NCI-H146 (cell line): ENCODE measurements at places on chromosomes 12 and 14.

DNA sequence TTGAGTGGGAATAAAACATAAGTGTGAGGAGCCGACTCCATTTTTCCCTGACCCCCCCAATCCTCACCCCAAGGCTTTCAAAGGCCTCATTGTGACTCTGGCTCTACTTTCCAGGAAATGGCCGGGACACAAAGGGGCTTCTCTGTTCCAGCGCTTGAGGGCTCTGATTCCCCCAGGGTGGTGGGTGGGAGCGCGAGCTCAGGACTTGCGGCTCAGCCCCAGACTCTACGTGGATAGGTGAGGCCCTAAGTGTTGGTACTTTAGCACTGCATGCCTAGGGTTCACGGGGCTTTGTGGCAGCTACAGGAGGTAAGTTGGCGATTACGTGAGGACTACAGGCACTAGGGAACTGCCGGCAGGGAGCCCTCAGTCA lies 553 bp downstream of the CNPY2 start:
- DNase-seq = peak; percentile 54

DNA sequence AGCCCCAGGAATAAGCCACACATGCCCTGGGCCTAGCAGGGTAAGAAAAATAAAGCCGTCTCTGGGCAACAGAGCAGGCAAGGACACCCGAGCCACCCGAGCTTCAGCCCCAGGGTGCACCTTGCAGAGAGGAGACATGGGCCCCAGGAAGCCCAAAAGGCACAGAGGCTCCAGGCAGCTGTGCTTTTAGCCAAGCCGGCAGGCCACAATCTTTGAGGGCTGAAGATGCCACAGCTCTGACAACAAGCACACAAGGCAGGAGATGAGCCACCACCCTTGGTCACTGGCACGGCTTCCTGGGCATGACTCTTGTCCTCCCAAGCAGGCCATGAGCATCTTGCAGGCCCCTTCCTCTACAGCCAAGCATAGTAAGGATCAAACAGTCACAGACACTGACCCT lies 86.3 kb downstream of the ITPK1 start:
- no peak for DNase-seq

DNA sequence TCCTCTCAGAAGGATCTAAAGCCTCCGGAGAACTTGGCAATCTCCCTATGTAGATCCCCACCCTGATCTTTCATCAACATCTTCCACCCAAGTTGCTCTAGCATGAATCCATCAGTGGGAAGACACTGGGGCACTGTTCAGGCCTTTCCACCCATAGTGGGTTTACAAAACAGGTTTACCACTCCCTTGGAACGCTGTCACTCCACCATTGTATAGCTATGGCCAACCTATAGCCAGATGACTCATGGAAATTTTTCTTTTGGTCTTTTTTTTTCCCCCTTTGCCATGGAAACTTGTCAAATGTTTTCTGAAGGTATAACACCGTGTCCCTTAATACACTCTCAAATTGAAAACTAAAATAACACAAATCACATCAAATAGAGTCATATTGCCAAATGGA lies 10.8 kb upstream of the HSPB8 start:
- DNase-seq = no peak

GRCh38 chr12:25958428-25959070 lies at the start of gene RASSF8:
Gene RASSF8, plus strand, starts transcription at chr12:25958682. Its CDS starts 96,662 bp downstream, at chr12:26055344.
- DNase-seq = peak; percentile 50

GRCh38 chr12:87812681-87813080 lies 216.5 kb downstream of the C12orf50 start:
- peak; percentile 40 for DNase-seq

DNA sequence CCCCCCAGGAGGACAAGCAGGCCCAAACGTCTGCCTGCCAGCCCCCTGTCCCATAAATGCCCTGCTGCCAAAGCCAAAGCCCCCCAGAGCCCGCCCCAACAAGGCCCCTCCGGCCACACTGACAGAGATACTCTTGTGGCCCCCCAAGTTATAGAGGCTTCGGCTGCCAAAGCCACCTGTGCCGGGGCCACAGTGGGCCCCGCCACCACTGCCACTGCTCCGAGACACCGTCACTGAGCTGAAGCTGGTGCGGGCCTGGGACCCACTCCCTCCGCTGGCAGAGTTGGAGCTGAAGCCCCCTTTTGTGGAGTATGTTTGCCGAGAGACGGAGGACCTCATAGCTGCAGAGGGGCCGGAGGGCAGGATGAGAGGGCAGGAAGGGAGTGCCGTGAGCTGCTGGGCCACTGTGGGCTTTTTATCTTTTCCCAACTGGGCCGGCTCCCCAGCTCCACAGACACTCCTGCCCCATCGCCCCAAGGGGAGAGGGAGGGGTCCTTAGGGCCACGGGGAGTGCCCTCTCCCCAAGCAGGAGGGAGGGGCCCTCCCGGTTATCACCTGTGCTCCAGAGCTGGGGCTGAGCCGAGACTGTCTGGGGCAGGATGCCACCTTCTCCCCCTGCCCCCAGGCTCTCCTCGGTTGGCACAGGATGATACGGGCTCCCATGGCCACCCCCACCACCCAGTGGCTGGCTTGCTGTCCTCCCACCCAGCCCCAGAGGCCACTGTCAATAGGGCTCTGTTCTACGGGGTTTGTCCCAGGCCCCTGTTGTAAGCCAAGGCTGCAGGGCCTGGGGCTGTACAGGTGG lies at the start of gene KRT79:
KRT79 (minus strand) TSS at position 390 of the 805 bp plus-strand sequence; CDS start at position 339, 51 bp downstream.
- no peak for DNase-seq

DNA sequence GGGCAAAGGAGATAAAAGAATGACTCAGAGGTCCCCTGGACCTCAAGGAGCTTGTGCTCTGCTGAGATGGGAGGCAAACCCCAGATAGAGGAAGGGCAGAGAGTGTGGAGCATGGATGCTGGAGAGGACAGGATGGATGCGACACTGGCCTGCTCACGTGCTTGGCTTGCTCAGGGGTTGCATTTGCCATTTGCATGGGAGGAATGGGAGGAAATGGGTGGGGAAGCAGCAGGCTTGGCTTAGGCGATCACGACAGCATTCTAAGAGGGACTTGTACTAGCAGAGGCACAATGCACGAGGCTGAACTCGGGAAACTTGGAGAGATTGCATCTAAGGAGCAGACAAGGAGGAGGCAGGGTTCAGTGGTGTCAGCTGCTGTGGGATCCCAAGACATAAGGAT lies 19.8 kb downstream of the CD9 start:
- no peak for DNase-seq

DNA sequence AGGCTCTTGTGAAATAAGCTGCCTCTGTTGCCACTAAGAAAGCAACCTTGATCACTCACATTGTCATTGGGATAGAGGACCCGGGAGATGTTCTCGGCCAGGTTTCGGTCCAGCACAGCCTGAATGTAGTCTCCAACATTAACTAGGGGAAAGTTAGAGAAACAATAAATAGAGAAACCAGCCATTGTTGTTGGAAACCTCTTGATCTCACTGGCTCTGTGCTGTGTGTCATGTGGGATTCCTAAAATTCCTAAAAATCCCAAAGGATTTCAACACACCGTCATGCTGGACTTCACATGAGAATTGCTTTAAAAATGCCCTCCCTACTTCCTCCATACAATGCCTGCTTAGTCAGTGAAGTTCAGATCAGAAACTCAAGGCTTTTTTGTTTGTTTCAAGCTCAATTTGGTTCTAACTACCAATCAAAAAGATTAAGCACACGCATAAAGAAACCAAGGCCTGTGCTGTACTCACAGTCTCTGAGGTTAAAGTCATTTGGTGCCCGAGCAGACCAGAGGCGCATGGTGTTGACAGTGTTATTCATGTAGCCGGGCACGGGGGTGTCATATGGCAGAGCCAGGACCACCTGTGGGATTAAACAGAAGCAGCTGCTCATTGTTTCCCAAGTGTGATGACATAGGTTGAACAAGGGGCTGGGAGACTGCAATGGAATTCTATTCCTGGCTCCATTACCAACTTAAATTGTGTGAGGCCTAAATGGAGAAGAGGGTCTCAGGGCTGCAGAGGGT lies 23.6 kb downstream of the PYGL start:
- peak; percentile 59 for DNase-seq

DNA sequence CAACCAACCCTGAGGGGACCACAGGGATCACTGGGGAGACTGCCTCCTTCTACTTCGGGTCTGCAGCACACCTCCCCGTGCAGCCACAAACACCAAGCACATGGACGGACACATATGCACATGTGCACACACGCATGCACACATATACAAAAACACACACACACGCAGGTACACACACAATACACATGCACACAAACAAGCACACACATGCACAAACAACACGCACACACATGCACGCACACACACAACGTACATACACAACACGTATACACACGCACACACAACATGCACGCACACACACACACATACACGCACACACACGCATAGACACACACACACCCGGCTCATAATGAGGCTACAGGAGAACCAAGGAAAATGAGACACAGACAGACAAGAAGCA lies 203.6 kb downstream of the DPF3 start:
- DNase-seq = no peak
